ENCODE measurements at places on chromosomes 1 and 21. TPM values are rescaled to one million over a fixed set of nuclear protein-coding genes. Genes with fewer than 3 reads are reported as not detected.

- peak; percentile 74 for DNase-seq
These were observed 71.6 kb downstream of the RD3 start for GRCh38 chr1:211420389-211420788.

CELA3B gene
- total RNA-seq = not detected

DNA sequence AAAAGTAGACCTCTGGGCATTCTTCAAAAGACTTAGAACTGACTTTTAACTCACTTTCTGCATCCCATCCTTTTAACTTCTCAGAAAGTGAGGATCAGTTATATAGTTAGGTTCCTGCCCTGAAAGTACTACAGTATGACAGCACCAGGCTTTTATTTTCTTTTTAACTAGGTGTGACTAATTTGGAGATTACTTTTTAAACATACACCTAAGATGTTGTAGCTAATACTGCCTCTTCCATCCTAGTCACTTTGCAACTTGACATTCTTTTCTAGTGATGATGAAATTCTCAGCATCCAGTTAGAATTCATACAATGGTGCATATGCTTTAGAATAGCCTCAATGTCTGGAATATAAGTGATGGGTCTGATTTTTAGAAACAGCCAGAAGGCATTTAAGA is 24.6 kb downstream of the RUNX1 start:
- no peak for DNase-seq

DNA sequence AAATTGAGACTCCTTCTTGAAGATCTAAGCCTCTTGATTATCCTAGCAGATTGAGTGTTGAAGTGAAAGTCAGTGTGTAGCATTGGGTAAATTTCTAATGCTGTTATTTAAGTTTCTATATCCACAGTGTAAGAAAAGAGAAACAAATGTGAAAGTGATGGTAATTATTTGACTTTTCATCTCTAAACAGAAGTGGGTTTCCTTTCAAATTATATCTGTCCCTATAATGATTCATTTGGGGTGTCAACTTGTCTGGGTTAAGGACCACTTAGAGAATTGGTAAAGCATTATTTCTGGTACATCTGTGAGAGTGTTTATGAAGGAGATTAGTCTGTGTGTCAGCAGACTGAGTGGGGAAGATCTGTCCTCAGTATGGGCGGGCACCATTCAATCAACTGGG is 133.0 kb upstream of the HMCN1 start:
- no peak for DNase-seq

- peak; percentile 74 for DNase-seq
These were observed 11.2 kb downstream of the OR2W3 start for GRCh38 chr1:247906504-247907047.

- no peak for DNase-seq
These were observed 15.6 kb downstream of the PRKAB2 start for GRCh38 chr1:147156642-147157041.

- peak; percentile 47 for DNase-seq
These were observed 17.1 kb downstream of the SOAT1 start for GRCh38 chr1:179310721-179311120.
